NCI-H1417 (cell line): ENCODE measurements at places on chromosomes 3 and 15.

- no peak for DNase-seq
These were observed 130.1 kb downstream of the P2RY1 start for GRCh38 chr3:152964911-152965609.

DNA sequence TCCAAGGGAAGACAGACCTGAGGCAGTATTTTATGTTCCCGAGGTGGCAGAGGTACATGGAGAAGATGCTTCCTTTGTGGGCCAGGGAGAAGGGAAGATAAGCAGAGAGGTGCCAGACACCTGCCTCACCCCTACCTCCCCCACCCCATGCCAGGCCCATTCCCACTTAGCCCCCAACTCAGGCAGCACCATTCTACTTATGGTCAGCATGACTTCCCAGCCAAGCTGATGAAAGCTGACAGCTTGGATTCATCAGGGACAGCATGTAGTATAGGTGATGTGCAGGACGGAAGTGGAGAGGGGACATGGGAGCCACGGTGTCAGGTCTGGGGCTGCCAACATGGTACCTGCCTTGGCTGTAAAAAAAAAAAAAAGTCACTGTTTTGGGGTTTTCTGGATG lies 57.5 kb upstream of the CSPG4 start:
- DNase-seq = no peak

GRCh38 chr3:17033516-17034168 lies 148.9 kb downstream of the PLCL2 start:
- DNase-seq = no peak

GRCh38 chr15:40327457-40327856 lies 4.0 kb downstream of the INAFM2 start:
- DNase-seq = no peak

DNA sequence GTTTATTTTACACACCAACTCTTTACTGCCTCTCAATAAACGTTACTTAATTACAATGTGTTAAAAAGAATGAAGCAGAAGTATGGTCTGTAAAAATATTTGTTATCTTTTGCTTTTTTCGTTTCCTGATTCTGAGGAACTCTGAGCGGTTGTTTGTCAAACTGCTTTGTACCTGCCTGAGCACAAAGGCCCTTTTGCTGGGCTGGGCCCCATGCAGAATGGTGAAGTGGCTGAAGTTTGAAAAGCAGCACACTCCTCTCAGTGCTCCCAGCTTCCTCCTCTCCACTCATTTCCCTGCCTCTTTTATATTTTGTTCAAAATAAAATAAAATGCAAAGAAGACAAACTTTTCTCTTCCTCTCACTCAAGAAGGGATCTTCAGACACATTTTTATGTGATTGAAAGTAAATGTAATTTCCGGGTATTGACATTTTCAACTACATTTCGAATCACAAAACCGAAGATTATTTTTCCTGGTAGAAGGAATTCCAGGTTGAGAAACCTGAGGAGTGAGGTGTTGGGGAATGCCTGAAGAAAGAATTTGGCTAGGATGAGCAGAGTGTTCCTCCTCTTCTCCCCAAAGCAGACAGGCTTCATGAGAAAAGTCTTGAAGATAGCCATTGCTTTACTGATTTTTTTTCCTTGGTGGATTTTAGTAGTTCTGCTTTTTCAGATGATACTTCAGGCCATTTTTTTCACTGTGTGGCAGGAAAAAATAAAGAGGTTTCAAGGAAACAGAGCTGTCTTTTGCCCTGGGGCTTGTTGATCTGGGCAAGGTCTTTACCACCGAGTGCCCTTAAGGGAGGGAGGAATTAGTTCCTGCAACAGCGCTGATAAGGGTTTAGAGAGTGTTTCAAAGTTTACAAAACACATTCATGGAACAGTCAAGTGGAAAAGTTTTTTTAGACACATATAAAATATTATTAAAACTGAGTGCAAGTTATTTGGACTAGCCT lies 229.8 kb downstream of the NFKBIZ start:
- DNase-seq = no peak

DNA sequence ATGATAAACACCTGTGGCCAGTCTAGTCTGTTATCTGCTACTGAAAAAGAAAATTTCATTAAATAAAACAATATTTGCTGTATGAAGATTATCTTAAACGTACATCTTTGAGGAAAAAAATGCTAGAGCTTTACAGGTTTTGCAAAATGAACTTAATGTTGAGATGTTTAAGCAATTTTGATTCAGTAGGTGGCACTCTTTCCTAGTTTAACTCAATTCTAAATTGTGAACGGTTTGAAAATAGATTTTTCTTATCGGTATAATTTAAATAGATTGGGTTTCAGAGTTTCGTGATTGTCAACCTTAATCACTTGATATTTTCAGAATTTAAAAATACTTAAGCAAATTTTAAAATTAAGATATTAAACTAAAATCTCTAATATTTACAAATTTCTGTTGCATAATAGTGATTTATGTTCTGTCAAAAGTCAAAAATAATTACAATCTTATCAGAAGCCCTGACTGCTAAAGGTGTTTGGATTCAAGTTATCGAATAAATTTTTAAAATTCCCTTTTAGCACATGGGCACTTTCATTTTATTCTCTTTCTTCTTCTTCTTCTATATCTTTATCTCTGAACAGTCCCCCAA lies 7.0 kb upstream of the RNF111 start:
- DNase-seq = peak; percentile 63

GRCh38 chr3:34376691-34377090 lies 578.3 kb downstream of the PDCD6IP start:
- no peak for DNase-seq

DNA sequence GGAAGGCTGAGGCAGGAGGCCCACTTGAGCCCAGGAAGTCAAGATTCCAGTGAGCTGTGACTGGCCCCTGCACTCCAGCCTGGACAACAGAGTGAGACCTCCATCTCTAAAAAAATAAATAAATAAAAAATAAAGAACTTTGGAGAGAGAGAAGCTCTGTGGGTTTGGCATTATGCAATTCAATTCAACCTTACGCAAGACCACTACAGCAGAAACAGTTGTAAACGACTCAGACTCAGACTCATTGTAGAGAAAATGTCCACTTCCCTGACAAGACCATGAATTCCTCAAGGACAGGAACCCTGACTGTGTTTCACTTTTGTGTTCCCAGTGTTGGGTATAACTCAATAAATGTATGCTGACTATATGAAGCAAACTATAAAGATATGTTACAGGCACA lies 90.3 kb upstream of the C3orf80 start:
- DNase-seq = no peak

DNA sequence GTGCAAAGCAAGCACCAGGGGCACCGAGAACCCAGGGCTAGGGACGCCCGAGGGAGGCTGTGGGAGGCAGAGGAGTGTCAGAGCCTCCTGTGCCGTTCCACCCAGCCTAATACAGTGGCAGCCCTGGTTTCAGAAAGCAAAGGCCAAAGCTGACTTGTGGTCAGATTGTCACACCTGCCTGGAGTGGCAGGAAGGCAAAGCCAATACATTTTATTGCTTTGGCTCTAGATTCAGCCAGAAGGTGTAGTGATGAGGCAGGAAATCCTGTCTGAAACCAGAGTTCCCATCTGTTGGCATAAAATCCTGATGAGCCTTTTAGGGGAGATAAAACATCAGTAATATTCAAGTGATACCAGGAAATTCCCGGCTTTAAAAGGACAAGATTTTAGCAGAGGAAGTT lies 168.3 kb downstream of the SLCO3A1 start:
- no peak for DNase-seq

- DNase-seq = no peak
These were observed 1187.7 kb downstream of the OTOL1 start for GRCh38 chr3:162684260-162684659.

DNA sequence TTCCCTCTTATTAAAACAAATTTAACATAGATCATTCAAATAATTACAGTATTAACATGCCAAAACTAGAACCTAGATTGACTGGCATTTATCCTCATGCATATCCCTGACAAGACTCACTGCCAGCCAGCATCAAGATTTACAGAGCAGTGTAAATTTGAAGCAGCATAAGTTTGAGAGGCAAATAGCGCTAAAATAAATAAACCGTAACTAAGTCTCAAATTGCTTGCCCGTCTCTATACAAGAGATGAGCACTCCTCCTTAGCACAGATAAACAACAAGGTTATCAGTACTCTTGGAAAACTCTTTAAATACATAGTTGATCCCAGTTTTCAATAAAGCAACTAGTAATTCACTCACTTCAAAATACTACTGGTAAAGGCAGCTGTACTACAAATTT lies 29.6 kb downstream of the MSL2 start:
- peak; percentile 14 for DNase-seq

GRCh38 chr3:76941376-76941775 lies 98.5 kb upstream of the ROBO2 start:
- DNase-seq = no peak

DNA sequence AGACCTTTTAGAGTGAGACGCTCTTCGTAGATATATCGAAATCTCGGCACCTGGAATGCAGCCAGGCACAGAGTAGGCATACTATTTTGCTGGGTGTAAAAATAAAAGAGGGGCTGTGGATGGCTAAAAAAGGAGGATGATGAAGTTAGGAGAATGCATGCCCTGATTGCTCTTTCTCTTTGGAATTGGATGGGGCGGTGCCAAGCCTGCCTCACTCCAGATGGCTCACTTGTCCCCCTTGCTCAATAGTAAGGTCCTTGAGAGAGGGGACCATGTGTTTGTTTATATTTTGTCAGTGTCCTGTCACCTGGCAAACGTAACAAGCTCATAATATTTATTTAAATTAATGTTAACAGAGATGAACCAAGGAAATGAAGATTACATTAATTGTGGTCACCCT lies 33.0 kb downstream of the SNRK start:
- DNase-seq = no peak

DNA sequence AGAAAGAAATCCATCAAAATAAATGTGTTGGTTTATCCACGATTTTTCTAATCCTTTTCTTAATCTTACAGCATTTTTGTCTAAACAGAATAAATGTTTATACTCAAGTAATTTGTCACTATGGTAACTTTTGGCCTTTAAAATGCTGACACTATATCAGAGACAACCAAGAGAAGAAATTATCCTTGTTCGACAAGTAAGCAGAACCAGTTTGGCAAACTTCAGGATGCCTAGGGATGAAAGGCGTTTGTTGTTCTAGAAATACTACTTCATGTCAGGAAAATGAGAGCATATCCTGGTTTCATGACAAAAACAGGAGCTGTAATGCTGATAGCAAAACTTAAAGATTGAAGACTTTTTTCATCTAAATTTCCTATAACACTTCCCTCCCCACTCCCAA lies 308.0 kb upstream of the ATP11B start:
- peak; percentile 23 for DNase-seq

- DNase-seq = no peak
These were observed 4.3 kb downstream of the LRRFIP2 start for GRCh38 chr3:37170060-37170459.

DNA sequence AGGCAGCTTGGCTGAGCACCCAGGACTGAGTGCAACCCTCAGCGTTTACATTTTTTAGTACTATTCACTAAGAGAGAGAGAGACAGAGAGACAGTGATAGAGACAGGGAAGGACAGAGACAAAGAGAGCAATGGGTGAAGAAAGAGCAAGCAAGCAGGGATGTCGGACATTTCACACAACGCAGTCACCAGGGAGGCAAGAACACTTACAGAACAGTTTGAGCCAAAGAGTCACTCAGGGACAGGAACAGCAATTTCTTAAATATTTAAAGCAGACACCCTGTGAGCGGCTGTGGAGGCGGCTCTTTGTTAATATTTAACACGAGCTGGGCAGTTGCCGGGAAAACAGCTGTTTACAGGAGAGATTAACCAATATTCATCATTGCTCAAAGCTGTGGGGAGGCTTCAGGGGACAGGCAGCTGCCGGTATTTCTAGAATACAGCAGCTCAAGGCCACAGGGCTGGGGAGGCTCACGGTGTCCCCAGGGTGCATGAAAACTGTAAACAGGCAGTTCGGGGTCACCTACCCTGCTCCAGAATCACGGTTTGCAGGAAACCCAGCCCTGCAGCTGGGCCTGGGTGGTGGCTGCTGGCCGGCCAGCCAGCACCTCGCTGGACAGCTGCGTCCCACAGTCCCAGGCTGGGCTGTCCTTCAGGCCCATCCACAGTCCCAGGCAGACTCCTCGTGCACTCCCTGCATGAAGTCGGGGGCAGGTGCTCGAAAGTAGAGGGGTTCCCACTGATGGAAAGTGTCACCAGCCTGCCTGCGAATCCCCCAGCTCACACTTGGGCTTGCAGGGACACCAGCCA lies 38.8 kb upstream of the PCSK6 start:
- DNase-seq = no peak

- no peak for DNase-seq
These were observed 2.4 kb downstream of the ANKRD63 start for GRCh38 chr15:40280260-40281056.

DNA sequence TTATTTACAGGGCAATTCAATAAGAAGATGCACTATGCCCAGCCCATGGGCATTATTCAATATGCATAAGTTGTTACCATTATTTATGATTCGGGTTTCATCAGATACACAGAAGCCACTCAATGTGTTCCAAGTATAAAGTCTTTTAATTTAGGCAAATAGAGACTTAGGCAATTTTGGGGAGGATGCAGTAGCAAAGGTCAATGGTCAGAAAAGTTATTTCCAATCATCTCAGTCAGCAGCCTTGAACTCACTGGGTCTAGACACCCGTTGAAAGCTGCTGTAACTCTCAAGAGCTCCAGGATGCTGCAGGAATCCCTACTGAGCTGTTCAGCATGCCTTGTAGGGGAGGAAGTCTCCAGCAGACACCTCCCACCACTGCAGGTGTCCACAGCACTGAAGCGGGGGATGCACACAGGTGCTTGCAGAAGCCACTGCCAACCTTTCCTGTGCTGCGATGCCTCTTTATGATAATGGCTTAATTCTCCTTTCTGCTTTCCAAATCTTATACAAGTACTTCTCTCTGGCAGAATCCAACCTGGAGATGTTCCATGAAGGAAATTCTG lies 155.0 kb upstream of the SUCLG2 start:
- peak; percentile 17 for DNase-seq

GRCh38 chr15:74957476-74958035 lies 984 bp upstream of the RPP25 start:
- no peak for DNase-seq

- DNase-seq = no peak
These were observed 38.2 kb downstream of the BOC start for GRCh38 chr3:113249601-113250000.

DNA sequence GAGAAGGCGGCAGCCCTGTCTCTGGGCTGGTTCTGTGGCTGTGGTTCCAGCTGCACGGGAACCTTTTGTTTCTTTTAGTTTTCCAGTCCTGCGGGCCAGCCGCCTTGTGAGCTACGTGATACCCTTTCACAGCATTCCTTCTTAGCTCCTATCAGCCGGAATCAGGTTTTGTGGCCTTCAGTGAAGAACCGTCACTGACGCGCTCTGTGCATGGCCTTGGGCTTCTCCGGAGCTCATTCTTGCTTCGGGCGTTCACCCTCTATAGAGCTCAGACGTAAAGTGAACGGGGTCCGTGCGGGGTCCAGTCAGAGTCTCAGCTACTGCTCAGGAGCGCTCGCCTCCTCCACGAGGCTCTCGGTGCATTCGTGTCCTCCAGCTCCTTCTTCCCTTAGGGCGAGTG lies 166.7 kb downstream of the FAM43A start:
- DNase-seq = no peak

GRCh38 chr15:88187195-88187594 lies 69.3 kb downstream of the NTRK3 start:
- DNase-seq = no peak

GRCh38 chr3:183579967-183580900 lies 24.7 kb upstream of the KLHL6 start:
- no peak for DNase-seq
